HuH-7.5 (cell line): ENCODE measurements at places on chromosomes 4 and X.
A peak's percentile ranks its signal among the peaks of the same experiment; 100 is the strongest.

DNA sequence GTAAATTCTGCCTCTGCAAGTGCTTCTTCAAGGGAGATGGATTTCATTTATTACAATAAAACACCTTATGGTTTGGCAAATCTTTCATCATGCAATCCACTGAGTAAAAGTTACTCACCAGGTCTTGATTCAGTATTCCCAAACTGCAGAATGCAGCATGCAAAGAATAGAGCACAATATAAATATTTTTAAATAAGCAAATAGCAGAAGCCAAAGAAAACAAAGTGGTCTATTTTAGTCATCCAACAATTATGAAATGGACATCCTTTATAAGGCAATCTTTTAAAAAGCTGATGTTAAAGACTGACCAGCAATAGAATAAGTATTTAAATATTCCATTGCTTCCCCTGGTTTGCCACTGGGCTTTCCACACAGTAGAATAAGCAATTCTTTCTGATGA, 59.5 kb downstream of the SLC39A8 start:
- no peak for DNase-seq

DNA sequence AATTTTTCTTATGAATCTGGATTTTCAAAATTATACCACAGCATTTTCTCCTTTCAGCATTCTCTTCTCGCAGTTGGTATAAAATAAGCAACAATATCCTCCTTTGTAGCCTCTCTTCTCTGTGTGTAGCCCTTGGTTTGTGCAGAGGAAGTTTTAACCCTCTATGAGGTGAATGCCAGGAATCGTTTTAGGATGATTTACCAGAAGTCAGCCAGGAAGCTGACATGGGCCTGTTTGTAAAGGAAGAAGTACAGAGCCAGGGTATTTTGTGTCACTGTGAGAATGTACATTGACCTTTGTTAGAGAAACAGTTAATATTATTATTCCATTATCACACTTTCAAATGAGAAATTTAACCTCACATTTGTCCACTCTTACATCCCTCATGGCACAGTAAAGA, 88.9 kb upstream of the RPL34 start:
- no peak for DNase-seq

GRCh38 chr4:11799196-11799595, 370.5 kb upstream of the HS3ST1 start:
- no peak for DNase-seq

GRCh38 chr4:82680834-82681233, 117.8 kb downstream of the SCD5 start:
- no peak for DNase-seq

DNA sequence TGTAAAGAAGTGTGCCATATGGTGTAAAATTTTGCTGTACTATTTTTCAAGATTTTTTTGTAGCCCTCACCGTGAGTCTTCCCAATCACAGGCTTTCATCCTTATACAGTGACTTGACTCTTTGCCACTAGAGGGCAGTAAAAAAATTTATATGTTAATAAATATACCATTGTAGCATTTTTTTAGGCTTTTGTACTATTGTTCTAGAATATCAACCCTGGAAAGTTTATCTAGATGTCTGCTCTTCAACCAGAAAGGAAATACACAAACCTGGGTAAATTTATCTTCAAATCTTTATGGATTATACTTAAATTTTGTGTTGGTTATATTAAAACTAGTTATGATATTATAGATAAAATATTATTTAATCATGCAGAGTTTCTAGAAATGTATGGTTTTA, 235.3 kb downstream of the TENM3 start:
- DNase-seq: no peak

- DNase-seq: no peak
Observed at GRCh38 chr4:63105839-63106238, 1303.4 kb downstream of the TECRL start.

GRCh38 chr4:1771555-1772305, 21.4 kb upstream of the FGFR3 start:
- DNase-seq: no peak

- DNase-seq: no peak
Observed at GRCh38 chr4:30525662-30526315, 194.4 kb upstream of the PCDH7 start.

- DNase-seq: no peak
Observed at GRCh38 chr4:181601103-181601502, 642.1 kb upstream of the TENM3 start.

GRCh38 chr4:93878566-93878965, 50.0 kb downstream of the ATOH1 start:
- no peak for DNase-seq

DNA sequence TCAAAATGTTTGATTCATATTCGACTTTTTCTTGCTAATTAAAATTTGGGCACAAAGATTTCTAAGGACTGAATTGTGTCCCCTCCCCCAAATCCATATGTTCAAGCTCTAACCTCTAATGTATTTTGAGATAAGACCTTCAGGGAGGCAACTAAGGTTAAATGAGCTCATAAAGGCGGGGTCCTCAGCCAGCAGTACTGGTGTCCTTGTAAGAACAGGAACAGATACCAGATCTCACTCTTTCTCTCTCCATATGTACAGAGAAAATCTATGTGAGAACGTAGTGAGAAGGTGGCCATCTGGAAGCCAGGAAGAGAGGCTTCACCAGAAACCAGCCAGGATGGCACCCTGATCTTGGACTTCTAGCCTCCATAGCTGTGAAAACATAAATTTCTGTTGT, 116.9 kb downstream of the VEGFC start:
- no peak for DNase-seq

- DNase-seq: no peak
Observed at GRCh38 chrX:133190877-133191738, 27.0 kb downstream of the TFDP3 start.

DNA sequence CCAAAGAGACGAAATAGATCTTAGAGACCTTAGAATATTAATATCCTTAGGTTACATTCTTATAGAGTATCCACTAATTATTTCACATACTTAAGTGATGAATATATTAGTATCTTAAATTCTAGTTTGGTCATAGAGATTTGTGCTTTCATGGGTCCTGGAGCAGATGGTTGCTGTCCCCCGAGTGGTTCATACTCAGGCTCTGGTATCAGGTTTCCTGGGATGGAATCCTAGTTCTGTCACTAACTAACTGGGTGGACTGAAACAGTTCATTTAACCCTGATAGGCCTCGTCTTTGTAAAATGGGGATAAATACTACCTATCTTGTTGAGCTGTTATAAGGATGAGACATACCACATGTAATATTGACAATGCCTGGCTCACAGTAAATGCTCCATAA, 264.6 kb downstream of the TENM3 start:
- DNase-seq: no peak

GRCh38 chrX:67435536-67435935, 108.3 kb upstream of the AR start:
- no peak for DNase-seq

- DNase-seq: no peak
Observed at GRCh38 chrX:41022566-41022965, 62.7 kb upstream of the USP9X start.

GRCh38 chr4:152920768-152921167, 15.4 kb upstream of the FHDC1 start:
- no peak for DNase-seq

GRCh38 chrX:136523770-136524169, 8.2 kb upstream of the VGLL1 start:
- DNase-seq: no peak

DNA sequence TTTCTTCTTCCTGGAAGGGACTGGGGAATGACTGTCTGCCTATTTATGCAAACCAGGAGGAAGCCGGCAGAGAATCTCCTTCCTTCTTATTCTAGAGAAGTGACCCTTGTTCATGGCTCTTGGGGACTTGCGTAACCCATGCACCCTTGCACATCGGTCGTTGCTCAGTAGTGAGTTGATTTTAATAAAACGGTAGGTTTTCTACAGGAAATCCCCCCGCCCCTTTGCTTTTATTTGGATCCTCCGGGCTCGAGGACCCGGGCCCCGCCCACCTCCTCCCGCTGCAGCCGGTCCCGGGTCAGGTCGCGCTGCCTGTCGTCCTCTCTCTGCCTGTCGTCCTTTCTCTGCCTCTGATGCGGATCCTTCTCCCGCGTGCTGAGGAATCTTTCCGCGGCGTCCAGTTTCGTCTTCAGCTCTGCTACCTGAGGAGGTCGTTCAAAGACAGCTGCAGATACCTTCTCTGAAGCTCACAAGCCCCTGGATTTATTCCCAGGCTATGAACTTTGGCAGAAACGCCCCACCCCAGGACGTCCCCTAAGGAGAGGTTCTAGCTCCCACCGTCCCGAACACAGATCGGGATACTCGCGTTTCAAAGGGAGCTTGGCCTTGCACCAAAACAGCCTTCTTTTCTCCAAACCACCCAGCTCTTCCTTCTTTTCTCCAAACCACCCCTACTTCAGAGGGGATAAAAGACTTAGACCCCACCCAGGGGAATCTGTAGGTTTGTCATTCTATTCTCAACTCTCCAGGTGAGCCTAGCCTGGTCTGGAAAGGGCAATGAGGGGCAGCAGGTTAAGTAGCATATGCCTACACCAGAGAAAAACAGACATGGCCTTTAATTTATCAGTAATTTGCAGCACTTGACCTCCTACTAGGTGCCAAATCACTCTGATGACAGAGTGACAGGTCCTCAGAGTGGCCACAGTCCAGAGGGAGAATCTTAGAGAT, 7.0 kb downstream of the TNIP3 start:
- no peak for DNase-seq

DNA sequence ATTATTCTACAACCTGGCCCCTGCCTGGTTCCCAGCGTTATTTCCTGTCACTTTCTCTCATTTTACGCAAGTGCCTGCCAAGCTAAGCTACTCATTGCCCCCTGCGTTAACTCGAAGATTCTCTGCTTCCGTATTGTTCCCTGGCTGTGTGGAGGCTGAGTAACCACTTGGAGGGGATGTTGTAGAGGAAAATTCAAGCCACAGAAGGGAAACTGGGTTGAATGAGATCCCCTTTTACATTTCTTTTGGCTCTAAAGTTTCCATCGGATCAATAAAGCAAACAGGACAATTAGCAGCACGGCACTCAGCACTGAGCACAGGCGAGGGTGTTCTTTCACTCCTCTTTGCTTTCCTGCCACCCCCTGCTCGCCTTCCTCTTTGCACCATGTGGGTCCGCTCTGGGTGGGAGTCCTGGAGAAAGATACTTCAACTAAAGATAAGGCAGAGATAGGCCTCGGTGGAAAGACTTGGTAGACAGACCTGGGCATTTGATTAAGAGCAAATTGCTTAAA, 4.2 kb upstream of the TMSB4X start:
- peak; percentile 41 for DNase-seq

- DNase-seq: no peak
Observed at GRCh38 chr4:86816501-86817273, 32.5 kb downstream of the SLC10A6 start.

DNA sequence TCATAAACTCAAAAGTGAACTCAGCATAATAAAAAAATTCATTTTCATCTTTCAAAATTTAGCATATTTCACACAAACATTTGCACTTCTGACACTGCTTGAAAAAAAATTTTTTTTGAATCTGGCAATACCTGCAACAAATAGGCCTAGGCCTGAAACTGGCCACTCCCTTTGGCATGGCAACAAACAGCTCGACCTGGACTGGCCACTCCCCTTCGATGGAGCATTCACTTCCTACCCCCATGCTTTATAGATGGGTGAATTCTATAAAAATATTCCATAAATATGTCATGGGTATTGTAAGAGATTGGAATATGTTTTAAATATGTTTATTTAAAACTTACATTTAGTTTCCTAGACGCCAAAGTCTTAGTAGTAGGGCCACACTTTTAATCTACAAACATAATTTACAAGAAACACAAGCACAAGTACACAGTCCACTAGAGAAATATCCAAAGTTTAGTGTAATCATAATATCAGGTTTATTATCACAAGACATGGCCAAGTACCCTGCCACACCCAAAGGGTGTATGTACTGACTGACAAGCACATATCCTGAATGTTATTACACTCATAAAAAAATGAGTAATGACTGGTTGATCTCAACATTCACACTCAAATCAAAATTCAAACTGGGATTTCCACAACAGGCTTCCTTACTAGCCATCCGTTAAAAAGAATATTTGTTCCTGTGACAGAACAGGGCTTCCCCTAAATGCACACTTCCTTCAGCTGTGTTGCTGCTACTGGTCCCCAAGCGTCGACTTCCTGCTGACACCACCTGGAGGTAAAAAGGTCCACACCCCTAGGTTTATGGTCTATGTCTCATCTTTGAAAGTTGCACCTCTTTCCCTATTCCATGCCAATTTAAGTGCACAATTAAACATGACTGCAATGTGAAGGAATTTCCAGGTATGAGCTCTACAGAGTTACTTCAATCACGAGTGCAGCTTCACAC, 271.5 kb downstream of the NR3C2 start:
- no peak for DNase-seq

- peak; percentile 11 for DNase-seq
Observed at GRCh38 chr4:174828845-174829701, at the start of gene GLRA3. Gene GLRA3, minus strand, starts transcription at chr4:174829247. Its CDS starts 436 bp downstream, at chr4:174828811.

GRCh38 chr4:97013711-97014110, 1129.6 kb downstream of the STPG2 start:
- no peak for DNase-seq

- DNase-seq: no peak
Observed at GRCh38 chrX:103155201-103155600, 59.7 kb upstream of the BEX4 start.

DNA sequence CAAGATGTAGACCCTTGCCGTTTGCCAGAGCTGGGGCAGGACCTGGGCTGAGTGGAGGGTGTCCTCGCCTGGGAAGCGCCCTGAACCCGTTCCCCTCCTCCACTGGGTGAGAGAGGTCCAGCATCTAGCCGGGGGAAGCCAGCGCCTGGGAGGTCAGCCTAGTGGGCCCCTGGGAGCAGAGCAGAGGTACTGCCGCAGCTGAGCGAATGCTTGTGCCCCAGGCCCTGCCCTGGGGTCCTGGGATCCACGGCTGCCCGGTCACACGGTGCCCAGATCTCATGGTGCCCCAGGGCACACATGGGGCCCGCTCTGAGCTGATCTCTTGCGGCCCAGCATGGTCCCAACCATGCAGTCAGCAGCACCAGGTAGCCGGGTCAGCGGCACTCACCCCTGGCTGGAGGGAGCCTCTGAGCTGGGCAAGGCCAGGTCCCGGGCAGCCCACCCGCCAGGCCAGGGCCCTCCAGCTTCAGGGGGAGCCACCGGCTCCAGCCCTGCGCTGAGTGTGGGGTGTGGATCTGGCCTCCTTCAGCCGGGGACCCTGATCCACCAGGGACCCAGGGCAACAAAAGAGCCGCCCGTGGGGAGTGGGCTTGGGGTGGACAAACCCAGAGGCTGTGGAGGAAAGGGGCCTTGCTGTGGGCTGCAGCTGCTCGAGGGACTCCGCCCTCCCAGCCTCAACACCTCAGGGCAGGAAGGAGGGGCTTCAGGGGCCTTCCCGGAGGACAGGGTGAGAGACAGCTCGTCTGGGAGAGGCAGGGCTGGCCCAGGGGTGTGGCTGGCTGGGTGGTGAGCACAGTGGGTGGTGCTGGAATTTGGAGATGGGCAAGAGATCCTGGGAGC, 4.1 kb upstream of the CPLX1 start:
- DNase-seq: no peak

- DNase-seq: no peak
Observed at GRCh38 chr4:2049381-2049780, 9.7 kb upstream of the NAT8L start.

GRCh38 chrX:115344885-115345614, 55.5 kb downstream of the LUZP4 start:
- peak; percentile 49 for DNase-seq
